Activated T-cell treated with anti-CD3 and anti-CD28 coated beads for 4 hours (primary cell): ENCODE measurements at places on chromosomes 5 and 9.
A peak's percentile ranks its signal among the peaks of the same experiment; 100 is the strongest.

GRCh38 chr5:124921694-124922093, 175.3 kb upstream of the ZNF608 start:
- no peak for DNase-seq

DNA sequence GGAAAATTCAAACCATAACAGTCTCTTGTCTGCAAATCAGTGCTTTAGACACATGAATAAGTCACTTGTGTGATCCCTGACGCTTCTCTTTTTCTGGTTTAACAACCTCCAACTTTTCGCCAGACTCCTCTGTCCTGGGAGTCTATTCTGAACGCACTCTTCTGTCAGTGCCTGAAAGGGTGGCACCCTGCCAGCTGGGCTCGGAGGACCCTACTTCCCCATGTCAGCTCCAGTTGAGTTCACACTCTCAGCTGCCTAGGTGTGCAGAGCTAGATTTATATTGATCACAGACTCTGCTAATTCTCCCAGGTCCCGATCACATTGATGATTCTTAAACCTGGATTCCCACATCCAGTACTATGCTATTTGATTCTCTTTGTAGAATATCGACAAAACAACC, 649.1 kb downstream of the BNC2 start:
- no peak for DNase-seq

- DNase-seq, result no peak
Measured at GRCh38 chr9:77820293-77820954, 172.3 kb upstream of the GNA14 start.

GRCh38 chr9:26983340-26983739, 22.1 kb downstream of the LRRC19 start:
- DNase-seq, result no peak

DNA sequence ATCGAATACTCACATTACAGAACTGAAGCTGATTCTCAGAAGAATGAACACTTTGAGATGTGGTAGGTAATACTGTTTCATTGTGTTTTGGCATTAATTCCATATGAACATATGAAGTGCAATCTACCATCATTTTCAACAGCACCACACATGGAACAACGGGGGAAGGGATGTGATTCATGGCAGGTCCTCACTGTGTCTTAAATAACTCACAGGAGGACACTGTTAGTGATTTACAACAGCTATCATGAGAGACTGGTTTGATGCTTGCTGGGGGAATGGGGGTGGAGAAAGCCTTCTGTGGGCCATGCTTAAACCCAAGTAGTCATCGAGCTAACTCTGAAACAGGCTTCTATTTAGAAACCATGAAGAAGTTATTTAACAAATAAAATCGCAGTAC, 232.9 kb downstream of the SPOCK1 start:
- no peak for DNase-seq

GRCh38 chr5:143964919-143965318, 153.0 kb downstream of the HMHB1 start:
- no peak for DNase-seq

DNA sequence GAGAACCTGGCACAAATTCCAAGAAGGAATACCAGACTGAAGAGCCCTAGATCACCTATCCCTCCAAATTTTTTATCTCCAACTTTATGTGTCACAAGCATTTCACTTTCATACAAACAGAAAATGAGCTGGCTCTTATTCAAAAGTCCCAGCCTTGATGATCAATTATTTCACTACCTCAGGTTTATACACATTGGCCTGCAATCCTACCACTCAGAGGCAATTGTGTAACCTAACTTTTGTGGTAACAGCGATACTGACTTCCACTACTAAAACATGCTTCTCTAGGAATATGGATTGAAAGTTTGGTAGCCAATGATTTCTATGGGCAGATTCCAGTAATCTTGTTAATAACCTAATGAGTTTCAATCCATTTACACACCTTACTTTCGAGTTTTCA, 10.5 kb downstream of the RNF38 start:
- DNase-seq, result no peak

DNA sequence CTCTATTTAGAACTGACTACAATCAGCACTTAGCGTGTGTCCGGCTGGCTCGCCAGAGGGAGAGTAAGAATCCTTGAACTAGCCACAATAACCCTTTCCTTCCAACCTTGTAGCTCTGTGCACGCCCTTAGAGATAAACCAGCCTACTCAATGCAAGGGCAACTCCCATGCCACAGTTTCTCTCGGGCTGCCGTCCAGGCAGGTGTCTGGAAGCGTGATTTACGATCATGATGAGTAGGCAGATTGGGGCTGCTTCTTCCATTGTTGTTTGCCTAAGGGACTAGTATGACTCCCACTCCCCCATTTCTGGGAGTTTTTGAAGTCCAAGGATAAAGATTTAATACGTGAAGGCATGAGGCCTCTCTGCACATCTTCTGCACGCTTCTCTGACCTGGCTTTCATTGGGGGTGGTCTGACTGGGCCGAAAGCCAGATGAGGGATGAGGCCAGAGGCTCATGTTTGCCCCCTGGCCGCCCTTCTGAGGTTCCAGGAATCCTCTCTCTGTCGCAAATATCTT, 134.0 kb upstream of the MYO10 start:
- DNase-seq, result no peak

- DNase-seq, result peak; percentile 52
Measured at GRCh38 chr9:91423785-91424402, at the start of gene NFIL3. Gene NFIL3 (minus strand): TSS chr9:91423832. CDS start chr9:91410734, 13,098 bp downstream.

DNA sequence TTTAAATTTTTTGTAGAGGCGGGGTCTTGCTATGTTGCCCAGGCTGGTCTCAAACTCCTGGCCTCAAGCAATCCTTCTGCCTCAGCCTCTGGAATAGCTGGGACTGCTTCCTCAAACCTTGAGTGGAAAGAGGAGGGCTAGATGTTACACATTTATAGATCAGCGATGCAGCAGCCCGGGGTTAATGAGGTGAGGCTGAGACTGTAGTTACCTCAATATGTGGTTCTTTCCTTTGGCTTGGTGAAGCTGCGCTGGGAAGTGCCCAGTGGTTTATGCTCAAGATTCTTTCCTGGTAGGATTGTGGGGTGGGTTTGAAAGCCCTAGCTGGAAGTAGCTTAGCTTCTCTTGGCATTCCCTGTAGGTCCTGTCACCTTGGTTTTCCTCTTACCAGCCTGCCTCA, 22.5 kb downstream of the ZNF618 start:
- no peak for DNase-seq
